Activated T-cell treated with anti-CD3 and anti-CD28 coated beads for 24 hours (primary cell): ENCODE measurements at places on chromosomes 2 and 18.

GRCh38 chr2:214217599-214217998, 193.3 kb upstream of the VWC2L start:
- DNase-seq: no peak

DNA sequence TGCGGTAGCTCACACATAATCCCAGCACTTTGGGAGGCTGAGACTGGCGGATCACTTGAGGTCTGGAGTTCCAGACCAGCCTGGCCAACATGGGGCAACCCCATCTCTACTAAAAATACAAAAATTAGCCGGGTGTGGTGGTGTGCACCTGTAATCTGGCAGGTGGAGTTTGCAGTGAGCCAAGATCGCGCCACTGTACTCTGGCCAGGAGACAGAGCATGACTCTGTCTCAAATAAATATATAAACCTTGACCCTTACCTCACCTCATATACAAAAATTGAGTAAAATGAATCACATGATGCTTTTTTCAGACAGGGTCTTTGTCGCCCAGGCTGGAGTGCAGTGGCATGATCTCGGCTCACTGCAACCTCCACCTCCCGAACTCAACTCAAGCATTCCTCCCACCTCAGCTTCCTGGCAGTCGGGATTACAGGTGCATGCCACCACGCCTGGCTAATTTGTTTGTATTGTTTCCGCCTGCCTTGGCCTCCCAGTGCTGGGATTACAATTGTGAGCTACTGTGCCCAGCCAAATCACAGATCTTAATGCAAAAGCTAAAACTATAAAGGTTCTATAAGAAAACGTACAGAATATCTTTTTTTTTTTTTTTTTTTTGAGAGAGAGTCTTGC, 25.3 kb downstream of the XPO1 start:
- DNase-seq: no peak

DNA sequence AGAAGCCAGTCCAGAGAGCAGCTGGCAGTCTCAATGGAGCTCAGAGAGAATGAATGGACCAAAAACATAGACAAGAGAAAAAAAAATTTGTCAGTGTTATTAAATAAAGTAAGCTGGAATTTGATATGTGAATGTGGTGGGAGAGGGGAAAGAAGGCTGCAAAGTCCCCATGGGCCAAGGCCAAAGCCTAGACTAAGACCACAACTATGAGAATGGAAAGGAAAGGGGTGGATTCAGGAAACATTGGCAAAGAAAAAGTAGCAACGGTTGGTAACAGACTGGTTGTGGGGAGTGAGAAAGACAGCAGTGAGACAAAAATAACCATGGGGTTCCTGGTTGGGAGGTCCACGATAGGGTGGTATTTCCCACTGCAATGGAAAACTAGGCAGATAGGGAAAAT, 47.0 kb downstream of the ZEB2 start:
- DNase-seq: no peak

- DNase-seq: no peak
Measured at GRCh38 chr2:51619961-51620360, 588.0 kb upstream of the NRXN1 start.

- DNase-seq: no peak
Measured at GRCh38 chr18:57003342-57003741, 143.5 kb upstream of the BOD1L2 start.

- DNase-seq: no peak
Measured at GRCh38 chr2:241770936-241771285, 5.7 kb upstream of the GAL3ST2 start.

DNA sequence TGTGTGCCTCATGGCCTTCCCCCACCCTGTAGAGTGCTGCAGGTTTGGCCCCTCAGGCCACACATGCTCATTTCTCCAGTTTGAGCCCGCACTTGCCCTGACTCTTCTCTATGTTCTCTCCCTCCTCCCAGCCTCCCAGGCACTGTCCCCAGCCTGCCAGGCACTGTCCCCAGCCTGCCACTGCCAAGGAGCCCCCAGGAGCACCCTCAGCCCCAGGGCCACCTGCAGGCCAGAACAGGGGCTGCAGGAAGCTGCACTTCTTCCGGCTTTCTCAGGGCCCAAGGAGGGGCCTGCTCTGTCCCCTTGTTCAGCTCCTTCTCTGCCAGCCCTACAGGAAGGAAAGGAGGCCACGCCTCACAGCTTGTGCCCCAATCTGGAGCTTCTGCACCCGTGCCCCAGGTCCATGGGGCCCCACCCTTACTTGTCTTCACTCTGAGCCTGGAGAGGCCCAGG, 31.6 kb downstream of the CYP26B1 start:
- no peak for DNase-seq

DNA sequence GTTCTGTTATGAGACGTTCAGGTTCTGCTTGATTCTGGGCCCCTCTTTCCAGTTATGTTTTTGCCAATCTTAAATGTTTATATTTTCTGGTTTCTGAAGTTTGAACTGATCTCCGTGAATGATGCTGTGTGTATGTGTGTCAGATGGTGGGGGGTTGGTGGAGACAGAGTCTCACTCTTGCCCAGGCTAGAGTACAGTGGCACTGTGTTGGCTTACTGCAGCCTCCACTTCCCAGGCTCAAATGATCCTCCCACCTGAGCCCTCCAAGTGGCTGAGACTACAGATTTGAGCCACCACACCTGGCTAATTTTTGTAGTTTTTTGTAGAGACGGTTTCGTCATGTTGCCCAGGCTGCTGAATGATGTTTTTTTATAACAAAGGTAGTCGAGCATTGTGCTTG, 45.9 kb downstream of the PSMD14 start:
- DNase-seq: no peak

DNA sequence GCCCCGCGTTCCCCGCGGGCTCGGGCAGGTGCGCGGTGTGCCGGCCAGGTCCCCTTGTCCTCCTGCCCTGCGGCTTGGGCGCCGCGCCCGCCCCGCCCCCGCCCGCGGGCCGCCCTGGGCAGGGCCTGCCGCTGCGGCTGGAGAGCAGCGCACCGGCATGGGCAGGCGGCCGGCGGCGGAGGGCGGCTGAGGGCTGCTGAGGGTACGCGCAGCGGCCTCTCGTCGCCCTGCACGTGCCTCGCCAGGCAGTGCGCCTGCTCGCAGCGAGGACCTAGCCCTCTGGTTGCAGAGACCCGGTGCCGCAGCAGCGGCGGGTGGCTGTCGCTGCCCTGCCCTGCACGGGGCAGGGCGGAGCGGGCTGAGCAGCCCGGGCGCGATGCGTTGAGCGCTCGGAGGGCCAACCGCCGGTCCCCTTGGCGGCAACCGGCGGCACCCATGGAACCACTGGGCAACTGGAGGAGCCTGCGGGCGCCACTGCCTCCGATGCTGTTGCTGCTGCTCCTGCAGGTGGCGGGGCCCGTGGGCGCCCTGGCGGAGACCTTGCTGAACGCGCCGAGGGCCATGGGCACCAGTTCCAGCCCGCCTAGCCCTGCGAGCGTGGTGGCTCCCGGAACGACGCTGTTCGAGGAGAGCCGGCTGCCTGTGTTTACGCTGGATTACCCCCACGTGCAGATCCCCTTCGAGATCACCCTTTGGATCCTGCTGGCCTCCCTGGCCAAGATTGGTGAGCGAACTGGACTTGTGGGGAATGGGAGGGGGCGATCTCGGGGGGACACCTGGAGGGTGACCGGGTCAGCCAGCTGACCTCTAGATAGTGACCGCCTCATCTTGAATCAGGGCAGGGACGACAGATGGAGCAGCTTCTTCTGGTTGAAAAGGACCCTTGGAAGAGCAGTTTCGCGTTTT, at the start of gene SLC9A2:
Gene SLC9A2, plus strand, starts transcription at position 140 of the 906 bp plus-strand sequence. Its CDS starts 296 bp downstream, at position 436.
- DNase-seq: no peak

DNA sequence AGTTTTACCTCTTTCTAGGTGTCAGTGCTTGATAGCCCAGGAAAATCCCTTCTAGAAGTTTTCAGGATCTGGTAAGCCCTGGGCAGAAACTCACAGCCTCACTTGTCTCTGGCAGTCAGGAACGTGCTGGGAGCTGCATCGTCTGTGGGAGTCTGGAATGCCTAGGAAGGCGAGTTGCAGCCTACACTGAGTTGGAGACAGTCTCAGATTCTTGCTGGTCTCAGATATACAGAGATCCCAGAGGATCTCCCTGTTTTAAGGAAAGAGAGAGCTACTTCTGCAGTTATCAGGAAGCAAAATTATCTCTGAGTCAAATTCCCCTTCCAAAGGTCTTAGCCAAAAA, 104.4 kb upstream of the CDC42EP3 start:
- no peak for DNase-seq

GRCh38 chr2:38590053-38590452, 12.7 kb downstream of the HNRNPLL start:
- DNase-seq: no peak

DNA sequence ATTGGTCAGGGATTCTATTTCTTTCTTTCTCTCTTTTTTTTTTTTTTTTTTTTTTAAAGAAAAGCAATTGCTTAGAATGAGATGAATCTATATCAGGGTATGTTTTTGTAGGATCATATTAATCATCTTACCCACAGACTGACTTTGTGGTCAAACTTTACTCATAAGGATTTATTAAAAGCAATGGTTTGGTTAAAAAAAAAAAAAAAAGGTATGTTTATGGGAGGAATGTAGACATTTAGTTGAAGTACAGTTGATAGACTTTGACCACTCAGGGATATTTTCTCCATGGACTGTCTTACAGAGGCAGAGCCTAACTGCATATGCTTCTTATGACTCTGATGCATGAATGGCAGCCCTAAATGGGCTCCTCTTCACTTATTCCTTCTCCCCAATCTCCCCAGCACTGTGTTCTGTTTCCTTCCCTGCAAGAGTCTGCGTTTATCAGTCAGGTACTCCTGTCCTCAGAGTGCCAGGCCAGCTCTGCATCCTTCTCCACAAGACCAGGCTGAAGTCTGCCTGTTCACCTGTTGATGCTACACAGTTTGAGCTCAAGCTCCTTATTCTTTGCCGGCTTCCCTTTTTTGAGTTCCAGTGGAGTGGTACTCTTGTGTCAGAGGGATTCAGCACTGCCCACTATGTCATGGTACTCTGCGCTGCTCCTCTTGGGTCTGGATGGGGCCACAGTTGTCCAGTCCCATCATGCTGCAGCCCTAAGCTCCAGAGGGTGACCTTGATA, 24.3 kb downstream of the CRIM1 start:
- no peak for DNase-seq

DNA sequence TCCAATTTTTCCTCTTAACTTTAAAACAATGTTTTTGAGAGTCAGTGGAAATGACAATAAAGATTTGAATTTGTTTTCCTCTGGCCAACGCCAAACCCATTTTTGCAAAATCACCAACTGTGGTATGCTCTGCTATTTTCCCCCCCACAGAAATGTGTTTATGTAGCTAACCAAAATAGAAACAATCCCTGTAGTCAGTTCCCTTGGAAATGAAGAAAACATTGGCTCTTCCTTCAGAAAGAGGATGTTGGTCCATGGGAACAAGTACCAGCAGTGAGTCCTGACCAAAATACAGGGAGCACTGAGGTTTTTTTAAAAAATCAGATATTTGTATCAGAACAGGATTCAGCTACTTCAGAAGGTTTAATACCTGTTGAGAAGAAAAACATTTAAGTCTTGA, 65.3 kb downstream of the SLC40A1 start:
- DNase-seq: no peak

GRCh38 chr18:59072727-59073421, 66.8 kb upstream of the SEC11C start:
- DNase-seq: no peak

GRCh38 chr2:128986026-128986715, 667.5 kb upstream of the HS6ST1 start:
- DNase-seq: no peak

DNA sequence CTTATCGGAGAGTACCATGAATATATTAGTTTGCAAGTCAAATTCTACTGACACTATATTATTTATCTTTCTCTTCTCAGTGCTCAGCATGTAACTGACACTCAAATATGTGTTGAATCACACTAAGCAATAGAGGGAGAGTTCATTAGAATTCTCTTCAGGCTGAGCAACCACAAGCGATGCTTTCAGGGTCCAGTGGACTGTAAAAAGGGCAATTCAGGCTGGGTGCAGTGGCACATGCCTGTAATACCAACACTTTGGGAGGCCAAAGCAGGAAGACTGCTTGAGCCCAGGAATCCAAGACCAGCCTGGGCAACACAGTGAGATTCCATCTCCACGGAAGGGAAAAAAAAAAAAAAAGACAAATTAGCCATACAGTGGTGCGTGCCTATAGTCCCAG, 16.3 kb downstream of the PDE6D start:
- no peak for DNase-seq

DNA sequence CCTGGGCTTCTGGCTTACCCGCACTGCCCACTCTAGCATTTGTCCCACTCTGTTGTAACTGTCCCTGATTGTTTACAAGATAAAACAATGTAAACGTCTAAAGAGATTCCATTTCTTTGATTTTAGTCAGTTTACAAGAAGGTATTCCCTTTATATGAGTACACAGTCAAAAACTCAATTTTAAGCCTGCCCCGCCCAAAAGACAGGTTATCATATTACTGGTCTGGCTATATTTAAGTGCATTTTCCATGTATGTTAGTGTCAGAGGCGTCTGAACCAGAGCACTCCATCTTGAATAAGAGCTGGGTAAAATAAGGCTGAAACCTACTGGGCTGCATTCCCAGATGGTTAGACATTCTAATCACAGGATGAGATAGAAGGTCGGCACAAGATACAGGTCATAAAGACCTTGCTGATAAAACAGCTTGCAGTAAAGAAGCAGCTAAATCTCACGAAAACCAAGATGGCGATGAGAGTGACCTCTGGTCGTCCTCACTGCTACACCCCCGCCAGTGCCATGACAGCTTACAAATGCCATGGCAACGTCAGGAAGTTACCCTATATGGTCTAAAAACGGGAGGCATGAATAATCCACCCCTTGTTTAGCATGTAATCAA, 15.0 kb downstream of the GPR45 start:
- no peak for DNase-seq

DNA sequence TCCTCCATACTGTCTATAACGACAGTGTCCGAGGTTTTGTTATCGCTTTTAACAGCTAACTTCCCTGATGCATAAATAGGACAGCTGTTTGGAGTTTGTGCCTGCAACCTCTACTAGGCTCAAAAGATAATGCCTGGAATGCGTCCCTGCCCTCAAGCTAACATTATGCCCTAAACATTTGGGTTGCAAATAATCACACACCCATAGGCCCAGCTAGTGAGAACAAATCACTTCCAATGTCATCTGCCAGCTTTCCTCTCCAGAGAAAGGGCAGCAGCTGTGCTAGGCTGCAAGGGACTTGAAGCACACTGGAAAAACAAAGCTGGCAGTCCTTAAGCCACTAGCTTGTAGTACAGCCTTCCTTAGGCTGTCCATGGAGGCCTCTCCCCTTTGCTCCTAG, 201.8 kb upstream of the LYPD1 start:
- DNase-seq: no peak

GRCh38 chr2:142973160-142973821, 95.8 kb downstream of the KYNU start:
- DNase-seq: no peak

- no peak for DNase-seq
Measured at GRCh38 chr2:69735686-69736085, 6.2 kb upstream of the ANXA4 start.

- no peak for DNase-seq
Measured at GRCh38 chr18:54531402-54532065, 59.5 kb upstream of the DYNAP start.

GRCh38 chr2:183214680-183215079, 90.4 kb downstream of the NUP35 start:
- DNase-seq: no peak

DNA sequence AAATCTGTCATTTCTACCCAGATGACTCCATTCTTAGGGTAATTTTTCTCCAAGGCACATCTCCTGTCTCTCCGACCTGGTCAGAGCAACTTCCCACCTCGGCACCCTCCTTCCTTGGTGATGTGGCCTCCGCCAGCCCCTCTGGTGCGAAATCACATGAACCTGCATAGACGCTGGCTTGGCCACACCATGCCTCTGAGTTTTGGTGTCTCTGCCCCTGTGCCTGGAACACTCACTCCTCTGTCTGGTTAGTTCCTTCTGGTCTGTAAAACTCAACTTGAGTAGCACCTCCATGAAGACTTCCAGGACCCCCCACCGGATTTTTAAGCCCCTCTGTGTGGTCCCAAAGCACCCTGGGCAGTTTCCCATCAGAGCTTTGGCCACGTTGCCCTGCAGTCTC, 83.2 kb upstream of the OTOS start:
- DNase-seq: no peak
